ENCODE measurements at places on chromosomes 3 and 15. TPM values are rescaled to one million over a fixed set of nuclear protein-coding genes. Genes with fewer than 3 reads are reported as not detected.

GOLGA6D gene
- not detected for total RNA-seq

THSD4 gene
- total RNA-seq = 104 TPM

FEZF2 gene
- not detected for total RNA-seq

ENTPD3 gene
- 0.45 TPM for total RNA-seq

SPATA12 gene
- 0.20 TPM for total RNA-seq

CSPG4 gene
- total RNA-seq = 13.9 TPM

WDR6 gene
- 68.9 TPM for total RNA-seq

ANKRD63 gene
- total RNA-seq = 0.45 TPM

PROK2 gene
- not detected for total RNA-seq

DNA sequence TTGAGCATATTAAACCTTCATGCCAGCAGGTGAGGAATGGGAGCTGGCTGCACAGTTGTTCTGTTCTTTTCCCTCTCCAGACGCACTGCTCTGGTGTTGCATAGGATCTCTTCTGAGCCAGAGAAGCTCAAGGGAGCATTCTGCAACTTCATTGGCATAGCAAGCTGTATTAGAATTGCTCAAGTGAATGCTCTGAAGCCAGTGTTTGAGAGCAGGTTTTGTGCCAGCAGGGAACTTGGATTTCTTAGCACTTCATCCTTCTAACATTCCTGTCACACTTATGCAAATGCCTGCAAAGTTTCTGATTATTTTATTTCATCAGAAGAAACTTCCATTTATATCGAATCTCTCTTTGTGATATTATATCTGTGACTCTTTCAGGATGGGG is 366.6 kb downstream of the AGBL1 start:
- DNase-seq = no peak

- DNase-seq = no peak
Observed at GRCh38 chr3:183328823-183329222, 75.8 kb downstream of the B3GNT5 start.

GRCh38 chr3:14404186-14404585 is 1.8 kb downstream of the SLC6A6 start:
- no peak for DNase-seq

- no peak for DNase-seq
Observed at GRCh38 chr3:59436164-59436958, 386.5 kb upstream of the CFAP20DC start.

GRCh38 chr15:84598993-84599392 is 1.8 kb upstream of the ZSCAN2 start:
- no peak for DNase-seq

DNA sequence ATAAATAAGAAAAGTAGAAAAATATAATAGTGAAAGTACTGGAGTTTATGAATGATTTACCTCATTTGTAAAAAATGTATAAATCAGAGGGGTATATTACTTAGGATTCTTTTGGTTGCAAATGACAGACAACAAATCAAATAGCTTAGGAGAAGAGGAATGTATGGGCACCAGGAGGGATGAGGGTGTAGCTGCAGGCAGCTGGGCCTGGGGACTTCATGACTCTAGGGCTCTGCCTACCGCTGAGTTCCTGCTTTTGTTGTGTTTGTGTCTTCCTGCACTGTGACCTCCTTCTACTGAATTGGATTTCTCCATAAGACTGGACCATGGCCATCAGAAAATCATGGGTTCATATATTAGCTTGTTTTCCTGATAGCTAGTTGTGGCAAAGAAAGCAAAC is 27.9 kb upstream of the PDE8A start:
- no peak for DNase-seq

DNA sequence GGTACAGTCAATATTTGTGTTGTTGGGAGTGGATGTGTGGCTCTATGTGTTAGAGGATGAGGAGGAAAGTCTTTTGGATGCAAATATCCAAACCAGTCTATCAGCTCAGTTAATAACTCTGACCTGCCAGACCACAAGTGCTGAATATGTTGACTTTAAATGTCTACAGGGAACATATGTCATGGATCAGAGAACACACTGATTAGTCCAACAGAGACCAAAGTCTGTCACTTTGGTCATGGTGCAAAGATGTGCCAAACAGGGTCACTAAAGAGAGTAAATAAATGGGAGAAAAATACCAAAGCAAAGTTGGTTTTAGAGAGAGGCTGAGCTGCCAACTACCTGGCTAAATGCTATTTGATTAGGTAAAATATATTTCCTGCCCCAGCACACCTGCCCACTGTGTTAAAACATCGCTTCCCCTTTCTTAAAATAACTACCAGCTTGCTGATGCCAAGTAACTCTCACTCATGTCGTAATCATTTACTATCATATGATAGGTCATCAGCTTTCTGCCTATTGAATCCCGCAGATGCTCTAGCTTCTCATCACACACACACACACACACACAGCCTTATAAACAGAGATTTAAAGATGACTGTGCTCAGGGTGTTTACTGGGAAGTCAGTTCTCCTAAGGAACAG is 173.3 kb downstream of the PDZRN3 start:
- DNase-seq = no peak

- no peak for DNase-seq
Observed at GRCh38 chr3:107627962-107628542, 105.3 kb downstream of the BBX start.

- DNase-seq = no peak
Observed at GRCh38 chr15:69562116-69562515, 109.5 kb downstream of the RPLP1 start.

DNA sequence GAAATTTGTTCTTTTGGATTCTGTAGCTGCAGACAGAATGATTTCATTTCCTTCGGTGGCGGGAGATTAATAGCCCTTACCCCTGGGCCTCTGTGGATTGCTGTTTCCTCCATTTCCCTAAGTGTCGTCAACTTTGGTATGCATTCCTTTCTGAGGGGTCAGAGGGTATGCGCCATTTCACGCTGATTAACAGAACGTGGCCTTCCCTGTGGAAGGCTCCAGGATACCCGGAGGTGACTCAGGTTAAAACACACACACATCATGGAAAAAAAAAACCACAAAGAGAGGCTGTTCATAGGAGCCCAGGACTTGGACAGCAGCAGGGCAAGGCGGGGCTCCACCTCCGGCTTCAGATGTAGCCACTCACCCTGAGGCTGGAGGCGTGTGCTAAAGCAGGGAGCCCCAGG is 51.9 kb downstream of the EPHB1 start:
- no peak for DNase-seq

GRCh38 chr3:8500319-8500988 is 1.2 kb upstream of the LMCD1 start:
- DNase-seq = no peak

- no peak for DNase-seq
Observed at GRCh38 chr15:62093809-62094208, 27.0 kb downstream of the C2CD4A start.

DNA sequence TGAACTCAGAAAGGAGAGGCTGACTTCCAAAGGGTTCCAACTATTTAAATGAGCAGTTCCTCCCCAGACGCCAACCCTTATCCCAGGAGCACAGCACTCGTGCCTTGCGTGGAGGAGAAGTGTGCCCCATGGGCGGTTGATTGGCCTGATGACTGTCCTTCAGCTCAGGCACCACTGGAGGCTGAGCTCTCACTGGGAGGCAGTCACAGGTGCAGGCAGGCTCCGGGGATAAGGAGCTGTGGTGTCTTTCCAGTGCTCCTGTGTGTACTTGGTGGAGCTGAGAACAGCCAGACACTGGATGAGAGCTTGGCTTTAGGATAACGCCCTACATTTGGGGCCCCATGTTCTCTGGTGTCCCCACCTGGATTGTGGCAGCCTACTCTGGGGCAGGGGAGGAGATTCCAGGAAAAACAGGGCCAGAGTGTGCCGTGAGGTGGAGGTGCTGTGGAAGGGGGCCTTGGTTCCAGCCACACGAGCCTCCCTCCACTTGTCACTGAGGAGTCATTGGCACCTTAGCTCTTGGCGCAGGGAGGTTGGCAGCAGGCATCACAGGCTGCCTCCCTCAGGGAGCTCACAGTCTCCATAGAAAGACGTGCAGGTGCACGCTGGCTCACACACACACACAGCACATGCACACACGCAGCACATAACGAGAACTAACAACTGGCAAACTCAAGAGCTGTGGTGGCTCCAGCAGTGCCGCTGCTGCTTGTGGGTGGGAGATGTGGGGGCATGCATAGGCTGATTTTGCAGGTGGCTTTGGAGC is 22.7 kb upstream of the EPHB3 start:
- DNase-seq = no peak

- no peak for DNase-seq
Observed at GRCh38 chr15:88399021-88399685, 68.0 kb downstream of the MRPL46 start.

- DNase-seq = no peak
Observed at GRCh38 chr3:105790534-105790933, 78.3 kb downstream of the CBLB start.

DNA sequence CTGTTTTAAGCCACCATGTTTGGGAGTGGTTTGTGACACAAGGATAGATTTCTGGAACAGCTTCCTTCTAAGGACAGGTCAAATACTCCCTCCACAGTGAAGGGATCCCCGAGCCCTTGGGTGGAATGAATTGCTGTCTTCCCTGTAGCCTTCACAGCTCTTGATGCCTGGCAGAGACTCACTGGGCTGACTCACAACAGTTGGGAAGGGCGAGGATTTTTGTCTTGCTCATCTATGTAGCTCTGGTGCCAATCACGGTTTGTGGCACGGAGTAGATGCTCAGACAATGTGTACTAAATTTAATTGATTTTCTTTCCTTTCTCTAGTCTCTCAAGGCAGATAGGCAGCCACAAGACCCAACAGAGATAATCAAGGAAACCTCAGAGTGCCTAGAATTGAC is 27.0 kb downstream of the CRYGS start:
- no peak for DNase-seq

DNA sequence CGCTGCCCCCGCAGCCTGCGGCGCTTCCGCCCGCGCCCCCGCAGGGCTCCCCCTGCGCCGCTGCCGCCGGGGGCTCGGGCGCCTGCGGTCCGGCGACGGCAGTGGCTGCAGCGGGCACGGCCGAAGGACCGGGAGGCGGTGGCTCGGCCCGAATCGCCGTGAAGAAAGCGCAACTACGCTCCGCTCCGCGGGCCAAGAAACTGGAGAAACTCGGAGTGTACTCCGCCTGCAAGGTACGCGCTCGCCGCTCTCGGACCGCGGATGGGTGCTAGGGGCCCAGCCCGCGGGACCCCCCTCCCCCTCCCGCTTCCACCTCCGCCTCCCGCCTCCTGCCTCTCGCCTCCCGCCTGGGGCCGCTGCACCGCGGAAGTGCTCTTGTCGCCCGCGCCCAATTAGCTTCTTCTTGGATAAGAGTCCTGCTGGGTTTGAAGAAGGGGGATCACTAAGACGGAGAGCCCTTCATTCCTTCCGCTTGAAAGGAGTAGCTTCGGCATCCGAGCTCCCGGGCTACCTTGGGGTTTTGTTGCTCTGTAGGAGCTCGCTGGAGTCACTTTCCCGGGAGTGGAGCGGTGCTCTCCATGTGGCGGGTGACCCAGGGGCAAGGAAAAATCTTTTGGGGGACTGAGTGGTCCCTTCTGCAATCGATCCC is 426 bp downstream of the KAT2B start:
- peak; percentile 82 for DNase-seq

DNA sequence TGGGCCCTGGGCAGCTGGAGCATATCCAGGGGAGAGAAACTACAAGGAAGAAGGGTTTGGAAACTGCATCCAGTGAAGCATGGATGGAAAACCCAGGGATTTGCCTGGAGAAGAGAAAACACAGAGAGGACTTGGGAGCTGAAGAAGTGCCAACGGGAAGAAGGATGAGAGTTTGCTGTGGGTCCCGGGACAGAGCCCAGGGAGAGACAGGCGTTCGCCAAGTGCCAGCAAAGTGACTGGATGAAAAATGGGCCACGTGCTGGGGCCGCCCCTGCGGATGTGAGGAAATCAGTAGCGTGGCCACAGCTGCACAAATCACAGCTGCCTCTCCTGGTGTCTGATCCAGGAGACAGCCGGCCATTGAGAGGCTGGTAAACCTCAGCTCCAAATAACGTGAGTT is 70.4 kb downstream of the HES1 start:
- DNase-seq = peak; percentile 55

DNA sequence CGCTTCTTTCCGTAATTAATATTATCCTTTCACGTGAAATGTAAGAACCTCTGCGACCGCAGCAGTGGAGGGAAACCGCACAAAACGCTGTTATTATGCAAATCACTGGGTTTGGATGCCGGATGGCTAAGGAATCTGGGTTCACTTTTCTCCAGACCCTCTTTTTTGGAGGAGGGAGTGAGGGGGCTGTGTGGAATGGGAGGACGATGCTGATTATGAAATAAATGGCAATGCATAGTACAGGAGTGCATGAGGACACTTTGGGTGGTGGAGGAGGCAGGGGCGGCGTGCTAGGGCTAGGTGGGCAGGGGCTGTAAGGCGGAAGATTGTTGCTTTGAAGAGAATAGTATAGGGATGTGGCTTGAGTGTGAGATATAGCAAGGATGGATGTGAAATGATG is 1.8 kb downstream of the CADM2 start:
- no peak for DNase-seq

DNA sequence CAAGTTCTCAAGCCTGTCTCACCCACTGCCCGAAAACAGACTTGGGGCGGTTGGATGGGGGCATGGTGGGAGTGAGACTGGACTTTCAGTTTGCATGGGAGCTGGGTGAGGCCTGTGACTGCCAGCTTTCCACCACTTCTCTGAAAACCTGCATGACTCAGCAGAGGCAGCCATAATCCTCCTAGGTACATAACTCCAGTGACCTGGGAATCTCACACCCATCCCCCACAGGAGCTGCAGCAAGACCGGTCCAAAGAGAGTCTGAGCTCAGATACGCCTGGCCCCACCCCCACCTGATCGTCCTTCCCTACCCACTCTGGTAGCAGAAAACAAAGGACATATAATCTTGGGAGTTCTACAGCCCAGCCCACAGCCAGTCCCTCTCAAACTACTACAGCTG is 107.2 kb downstream of the NSMCE3 start:
- DNase-seq = no peak

DNA sequence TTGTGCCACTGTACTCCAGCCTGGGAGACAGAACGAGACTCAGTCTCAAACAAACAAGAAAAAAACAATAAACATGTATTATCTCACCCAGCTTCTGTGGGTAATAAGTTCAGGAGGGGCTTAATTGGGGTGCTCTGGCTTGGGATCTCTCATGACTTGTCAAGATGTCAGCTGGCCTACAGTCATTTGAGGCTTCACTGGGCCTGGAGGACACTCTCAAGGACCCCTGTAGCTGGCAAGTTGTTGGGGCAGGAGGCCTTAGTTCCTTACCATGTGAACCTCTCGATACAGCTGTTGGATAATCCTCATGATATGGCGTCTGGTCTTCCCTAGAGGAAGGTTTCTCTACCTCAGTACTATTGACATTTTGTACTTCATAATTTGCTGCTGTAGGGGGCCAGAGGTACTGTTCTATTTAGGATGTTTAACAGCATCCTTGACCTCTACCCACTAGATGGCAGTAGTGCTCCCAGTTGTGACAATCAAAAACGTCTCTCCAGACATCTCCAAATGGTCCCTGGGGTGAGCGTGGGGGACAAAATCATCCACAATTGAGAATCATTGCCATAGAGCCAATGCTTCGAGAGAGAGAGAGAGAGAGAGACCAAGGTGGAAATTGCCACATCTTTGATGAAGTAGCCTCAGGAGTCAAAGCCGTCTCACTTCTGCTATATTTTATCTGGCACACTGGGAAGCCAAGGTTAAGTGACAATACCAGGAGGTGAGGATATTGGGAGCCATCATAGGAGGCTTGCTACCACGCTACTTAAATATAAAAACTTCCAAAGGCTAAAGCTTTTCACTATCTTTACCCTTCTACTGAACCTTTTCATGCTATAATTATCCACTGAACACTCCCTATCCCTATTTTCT is 23.9 kb upstream of the SLTM start:
- peak; percentile 49 for DNase-seq

GRCh38 chr15:48025118-48025517 is 95.7 kb upstream of the SLC24A5 start:
- DNase-seq = no peak

All from heart left ventricle (tissue), 16 donors.